ENCODE measurements at places on chromosomes 3 and 15. TPM values are rescaled to one million over a fixed set of nuclear protein-coding genes. Genes with fewer than 3 reads are reported as not detected.

HCN4 gene
- total RNA-seq: not detected

P2RY14 gene
- total RNA-seq: not detected

MAGI1 gene
- total RNA-seq: 28.1 TPM

UCN2 gene
- total RNA-seq: 0.07 TPM

FAM81A gene
- total RNA-seq: 0.07 TPM

TRPM1 gene
- total RNA-seq: 0.25 TPM

LMAN1L gene
- not detected for total RNA-seq

UBP1 gene
- total RNA-seq: 86.2 TPM

KPNA1 gene
- 40.7 TPM for total RNA-seq

CLEC3B gene
- 0.11 TPM for total RNA-seq

PARP15 gene
- 0.07 TPM for total RNA-seq

CHRD gene
- 0.20 TPM for total RNA-seq

GP5 gene
- total RNA-seq: 0.07 TPM

CYP19A1 gene
- total RNA-seq: not detected

TEX9 gene
- total RNA-seq: 1.2 TPM

GABRR3 gene
- total RNA-seq: not detected

TUSC2 gene
- 24.8 TPM for total RNA-seq

GCNT3 gene
- total RNA-seq: 0.14 TPM
